Memory B cell (primary cell): ENCODE measurements at places on chromosomes 7 and 10.

DNA sequence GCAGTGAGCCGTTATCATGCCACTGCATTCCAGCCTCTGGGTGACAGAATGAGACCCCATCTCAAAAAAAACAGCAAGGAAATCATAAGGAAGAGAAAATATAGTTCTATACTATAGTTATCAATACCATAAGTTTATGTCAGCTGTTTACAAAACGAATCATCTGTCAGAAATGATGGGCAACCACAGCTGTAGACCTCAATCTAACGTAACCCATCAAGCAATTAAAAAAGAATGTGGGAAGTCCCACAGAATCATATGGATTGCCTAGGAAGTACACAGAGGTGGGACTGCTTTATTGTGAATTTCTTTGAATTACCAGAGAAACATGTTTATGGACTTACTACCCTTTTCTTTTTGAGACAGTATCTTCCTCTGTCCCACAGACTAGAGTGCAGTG lies 6.9 kb downstream of the NRBF2 start:
- no peak for DNase-seq

GRCh38 chr7:107538001-107538400 lies 25.7 kb downstream of the COG5 start:
- DNase-seq = no peak

GRCh38 chr10:456486-456885 lies 233.0 kb downstream of the DIP2C start:
- DNase-seq = no peak

GRCh38 chr10:17353568-17354300 lies 100.7 kb downstream of the ST8SIA6 start:
- DNase-seq = no peak

DNA sequence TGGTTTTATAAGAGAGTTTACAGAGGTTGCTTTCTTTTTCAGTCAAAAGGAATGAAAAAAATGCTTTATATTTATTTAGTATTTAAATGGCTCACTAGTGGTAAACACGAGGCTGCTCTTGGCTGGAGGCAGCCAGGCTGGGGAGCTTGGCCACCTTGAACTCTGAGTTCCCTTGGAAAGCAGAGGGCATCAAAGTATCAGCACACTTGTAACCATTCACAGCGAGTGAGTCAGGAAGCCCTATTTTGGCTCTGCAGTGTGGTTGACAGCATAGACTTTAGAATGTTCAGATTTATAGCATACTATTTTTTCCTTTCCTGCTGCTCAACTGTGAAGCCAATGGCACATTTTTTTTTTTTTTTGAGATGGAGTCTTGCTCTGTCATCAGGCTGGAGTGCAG lies 51.6 kb downstream of the CYCS start:
- no peak for DNase-seq

GRCh38 chr7:24143547-24143946 lies 140.4 kb upstream of the NPY start:
- no peak for DNase-seq

- no peak for DNase-seq
These were observed 2.9 kb downstream of the TWIST1 start for GRCh38 chr7:19114551-19114855.

DNA sequence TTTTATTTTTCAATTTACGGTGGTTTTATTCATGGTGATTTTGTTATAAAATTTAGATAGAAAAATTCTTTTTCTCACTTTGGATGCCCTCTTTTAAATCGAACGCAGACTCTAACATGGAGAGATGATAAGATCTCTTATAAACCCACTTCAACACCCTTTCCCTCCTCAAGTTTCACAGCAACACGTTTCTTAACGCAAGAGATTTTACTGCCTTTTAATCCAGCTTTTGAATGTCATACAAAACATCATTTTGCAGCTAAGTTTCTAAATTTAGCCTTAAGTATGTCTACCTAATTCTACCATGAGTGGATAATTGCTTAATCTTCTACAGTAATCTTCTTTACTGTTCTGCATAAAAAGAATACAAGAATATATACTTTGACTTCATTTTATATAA lies 70.0 kb downstream of the SEMA3C start:
- DNase-seq = no peak

GRCh38 chr7:116952635-116953371 lies 498 bp upstream of the ST7 start:
- no peak for DNase-seq

- DNase-seq = no peak
These were observed 130.4 kb downstream of the PTPN20 start for GRCh38 chr10:47041396-47042198.

GRCh38 chr10:101490026-101490425 lies 98.0 kb downstream of the POLL start:
- no peak for DNase-seq

- DNase-seq = no peak
These were observed 107.0 kb upstream of the ZNF716 start for GRCh38 chr7:57342954-57343353.

DNA sequence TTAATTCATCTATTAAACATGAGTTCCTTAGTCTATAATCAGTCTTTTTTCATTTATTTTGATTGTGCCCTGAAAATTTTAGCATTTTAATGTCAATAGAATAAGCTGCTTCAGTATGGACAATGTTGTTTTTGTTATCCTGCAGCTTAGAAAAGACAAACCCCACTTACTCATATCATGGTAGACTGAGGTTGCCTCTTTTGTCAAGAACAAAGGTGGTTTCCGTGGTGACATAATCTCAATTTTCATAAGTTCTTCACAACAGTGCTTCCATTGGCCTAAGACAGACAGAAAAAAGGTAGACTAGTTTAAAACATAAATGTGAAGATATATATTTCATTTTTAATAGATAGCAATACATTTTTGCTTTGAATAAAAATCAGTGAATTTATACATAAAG lies 69.1 kb downstream of the RTKN2 start:
- DNase-seq = no peak

- DNase-seq = no peak
These were observed 4.4 kb downstream of the FUOM start for GRCh38 chr10:133353202-133353959.
